ENCODE measurements at places on chromosomes 16 and 17. TPM values are rescaled to one million over a fixed set of nuclear protein-coding genes. Genes with fewer than 3 reads are reported as not detected.

SLC52A1 gene
- total RNA-seq: 0.58 TPM

PLA2G10 gene
- total RNA-seq: not detected

TNFRSF13B gene
- not detected for total RNA-seq

CANT1 gene
- 59.4 TPM for total RNA-seq

DNA sequence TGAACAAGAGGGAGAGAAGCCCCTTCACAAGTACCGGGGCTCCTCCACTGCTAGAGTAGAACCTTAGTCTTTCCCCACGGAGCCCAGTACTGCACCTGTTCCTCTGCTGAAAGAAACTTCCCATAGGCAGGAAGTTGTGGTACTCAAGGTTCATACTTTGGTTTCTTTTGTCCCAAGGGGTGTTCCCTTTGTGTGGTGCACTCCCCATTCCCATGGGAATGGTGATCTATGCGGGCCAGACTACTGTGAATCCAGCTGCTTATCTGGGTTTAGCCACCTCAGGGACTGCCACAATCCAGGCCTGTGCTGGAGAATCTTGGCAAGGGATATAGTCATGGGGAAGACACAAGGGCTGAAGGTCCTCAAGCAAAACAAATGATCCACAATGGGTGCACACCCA lies 110.6 kb downstream of the PHKB start:
- no peak overlapping the region for H3K27ac ChIP-seq
- no peak for DNase-seq
- H3K4me3 ChIP-seq: no peak overlapping the region
- H3K36me3 ChIP-seq: no peaks in the 10 kb centered on the region
- H3K4me1 ChIP-seq: peaks cover 76% of the 10 kb centered on the region

DNA sequence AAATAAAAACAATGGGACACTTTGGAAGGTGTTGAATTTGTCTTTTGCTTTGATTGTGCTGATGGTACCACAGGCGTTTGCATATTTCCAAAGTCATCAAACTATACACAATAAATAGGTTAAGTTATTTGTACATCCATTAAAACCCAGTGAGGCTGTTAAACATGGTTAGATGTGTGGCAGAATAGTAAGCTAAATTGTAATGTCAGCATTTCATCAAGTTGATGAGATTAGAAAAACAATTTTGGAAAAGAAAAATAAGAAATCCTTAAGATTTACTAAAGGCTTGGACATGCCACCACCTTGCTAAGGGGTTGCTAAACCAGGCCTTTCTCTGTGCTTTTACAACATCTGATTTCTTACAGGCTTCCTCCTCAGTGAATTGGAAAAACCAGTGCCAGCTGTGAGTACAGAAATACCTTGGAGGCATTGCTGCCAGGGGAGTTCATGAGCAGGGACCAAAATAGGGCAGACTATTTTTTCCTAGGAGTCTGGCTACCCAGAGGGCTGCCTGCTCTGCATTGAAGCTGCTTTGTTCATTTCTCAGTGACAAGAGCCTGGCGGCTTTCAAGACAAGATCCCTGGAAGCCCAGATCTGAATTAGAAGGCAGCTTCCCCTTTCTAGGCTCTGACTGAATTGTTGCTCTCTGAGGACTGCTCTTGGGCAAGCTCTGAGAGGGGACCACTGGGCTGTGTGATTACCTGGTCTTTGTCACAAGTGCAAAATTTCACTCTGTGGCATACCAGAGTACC lies 43.4 kb upstream of the CA10 start:
- H3K36me3 ChIP-seq: no peaks in the 10 kb centered on the region
- no peak overlapping the region for H3K27ac ChIP-seq
- H3K4me3 ChIP-seq: no peak overlapping the region
- no peaks in the 10 kb centered on the region for H3K4me1 ChIP-seq

DNA sequence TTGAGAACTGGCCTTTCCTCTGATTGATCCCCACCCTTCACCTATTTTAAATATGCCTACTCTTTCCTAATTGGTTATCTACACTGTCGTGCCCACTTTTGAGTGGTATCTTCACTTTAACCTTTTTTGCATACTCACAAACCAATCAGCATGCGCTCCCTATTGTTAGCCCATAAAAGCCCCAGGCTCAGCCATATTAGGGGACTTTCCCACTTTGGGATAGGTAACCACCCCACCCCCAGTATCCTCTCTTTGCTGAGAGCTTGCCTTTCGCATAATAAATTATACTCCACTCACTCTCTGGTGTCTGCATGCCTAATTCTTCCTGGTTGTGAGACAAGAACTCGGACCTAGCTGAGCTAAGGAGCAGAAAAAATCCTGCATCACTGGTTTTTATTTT lies 59.5 kb upstream of the NOL11 start:
- no peak for DNase-seq
- peaks cover 8% of the 10 kb centered on the region for H3K36me3 ChIP-seq
- H3K27me3 ChIP-seq: no peaks in the 10 kb centered on the region
- no peak overlapping the region for H3K27ac ChIP-seq
- no peaks in the 10 kb centered on the region for H3K4me1 ChIP-seq

- no peaks in the 10 kb centered on the region for H3K27me3 ChIP-seq
- no peak for DNase-seq
- H3K36me3 ChIP-seq: no peaks in the 10 kb centered on the region
- no peaks in the 10 kb centered on the region for H3K4me1 ChIP-seq
- no peak overlapping the region for H3K27ac ChIP-seq
- no peak overlapping the region for H3K4me3 ChIP-seq
Observed at GRCh38 chr17:81082177-81083073, 47.5 kb downstream of the BAIAP2 start.

- H3K27ac ChIP-seq: no peak overlapping the region
- no peak overlapping the region for H3K4me3 ChIP-seq
- DNase-seq: no peak
- H3K27me3 ChIP-seq: no peaks in the 10 kb centered on the region
- no peaks in the 10 kb centered on the region for H3K4me1 ChIP-seq
Observed at GRCh38 chr17:6101706-6102105, 31.5 kb downstream of the WSCD1 start.

- H3K4me3 ChIP-seq: no peak overlapping the region
- H3K36me3 ChIP-seq: no peaks in the 10 kb centered on the region
- no peak overlapping the region for H3K27ac ChIP-seq
- DNase-seq: no peak
- no peaks in the 10 kb centered on the region for H3K4me1 ChIP-seq
Observed at GRCh38 chr17:53588317-53588716, 234.4 kb upstream of the KIF2B start.

All from CD4-positive, alpha-beta memory T cell (primary cell).